KG1 (cell line): ENCODE measurements at places on chromosomes 5 and 9.

GRCh38 chr5:132420706-132421272 is 51.3 kb downstream of the SLC22A5 start:
- DNase-seq = peak; percentile 28

- DNase-seq = no peak
These were observed 25.0 kb upstream of the ITGA2 start for GRCh38 chr5:52964138-52964537.

- DNase-seq = no peak
These were observed 7.3 kb downstream of the SFXN1 start for GRCh38 chr5:175485631-175486030.

DNA sequence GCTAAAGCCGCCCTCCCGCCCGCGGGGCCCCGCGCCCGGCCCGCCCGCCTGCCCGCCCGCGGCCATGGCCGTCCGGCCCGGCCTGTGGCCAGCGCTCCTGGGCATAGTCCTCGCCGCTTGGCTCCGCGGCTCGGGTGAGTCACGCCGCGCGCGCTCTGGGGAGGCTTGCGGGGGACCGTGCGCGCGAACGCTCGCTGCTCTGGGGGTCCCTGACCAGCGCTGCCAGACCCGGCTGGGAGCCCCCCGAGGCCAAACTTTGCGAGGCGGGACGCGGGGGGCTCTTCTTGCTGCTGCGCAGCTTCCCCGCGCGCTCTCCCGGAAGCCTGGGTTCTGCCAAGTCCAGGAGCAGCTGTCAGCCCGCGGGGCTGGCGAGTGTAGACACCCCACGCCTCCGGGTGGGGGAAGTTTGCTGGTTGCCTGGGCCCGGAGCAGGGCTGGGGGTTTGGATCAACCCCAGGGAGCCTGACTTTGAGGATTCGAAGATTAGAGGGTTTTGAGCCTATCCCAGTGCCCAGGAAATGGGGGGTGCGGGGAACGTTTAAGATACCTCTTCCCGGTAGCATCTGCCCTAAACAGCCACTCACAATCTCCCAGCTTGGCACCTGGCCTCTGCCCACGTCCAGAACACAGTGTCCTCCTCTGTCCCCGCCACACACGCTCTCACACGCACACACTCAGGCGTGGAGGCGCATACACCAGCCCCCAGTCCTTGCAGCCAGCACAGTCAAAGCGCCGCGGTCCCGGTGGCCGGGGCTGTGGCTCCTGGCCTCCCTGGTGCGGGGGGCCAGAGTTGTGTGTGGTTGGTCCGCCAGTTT is 535 bp downstream of the UNC5A start:
- DNase-seq = no peak

- DNase-seq = no peak
These were observed 345.0 kb downstream of the DMAC1 start for GRCh38 chr9:7454624-7455023.

DNA sequence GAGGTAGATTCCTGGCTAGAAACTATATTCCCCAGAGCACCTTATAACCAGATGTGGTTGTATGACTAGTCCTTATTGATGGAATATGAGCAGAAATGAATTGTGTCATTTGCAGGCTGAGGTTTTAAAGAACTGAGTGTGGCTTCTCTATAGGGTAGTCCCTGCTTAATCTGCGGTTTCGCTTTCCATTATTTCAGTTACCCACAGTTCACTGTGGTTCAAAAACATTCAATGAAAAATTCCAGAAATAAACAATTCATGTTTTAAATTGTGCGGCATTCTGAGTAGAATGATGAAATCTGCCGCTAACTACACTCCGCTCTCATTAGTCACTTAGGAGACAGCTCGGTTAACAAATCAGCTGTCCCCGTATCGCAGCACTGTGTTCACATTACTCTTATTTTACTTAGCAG is 65.1 kb downstream of the ANKRD55 start:
- DNase-seq = no peak

- no peak for DNase-seq
These were observed 49.7 kb upstream of the PLEKHG4B start for GRCh38 chr5:42250-42649.

GRCh38 chr5:169651526-169651925 is 14.5 kb downstream of the DOCK2 start:
- DNase-seq = no peak

- no peak for DNase-seq
These were observed 629.8 kb upstream of the CDH18 start for GRCh38 chr5:20617841-20618240.

DNA sequence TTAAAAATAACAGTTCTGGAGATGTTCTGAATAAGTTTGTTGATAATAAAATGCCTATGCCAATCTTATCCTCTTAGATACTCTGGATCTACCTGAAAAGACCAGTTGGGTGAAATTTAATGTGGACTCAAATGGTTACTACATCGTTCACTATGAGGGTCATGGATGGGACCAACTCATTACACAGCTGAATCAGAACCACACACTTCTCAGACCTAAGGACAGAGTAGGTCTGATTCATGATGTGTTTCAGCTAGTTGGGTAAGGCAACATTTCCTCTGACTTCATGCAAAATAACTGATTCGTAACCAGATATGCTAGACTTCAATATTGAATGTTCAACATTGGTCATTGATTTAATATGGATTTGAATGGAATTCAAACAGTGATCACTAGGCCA is 27.0 kb downstream of the ERAP2 start:
- no peak for DNase-seq
